Testis (tissue), 5 donors: ENCODE measurements at places on chromosomes 4 and X. TPM values are rescaled to one million over a fixed set of nuclear protein-coding genes. Genes with fewer than 3 reads are reported as not detected.

DNA sequence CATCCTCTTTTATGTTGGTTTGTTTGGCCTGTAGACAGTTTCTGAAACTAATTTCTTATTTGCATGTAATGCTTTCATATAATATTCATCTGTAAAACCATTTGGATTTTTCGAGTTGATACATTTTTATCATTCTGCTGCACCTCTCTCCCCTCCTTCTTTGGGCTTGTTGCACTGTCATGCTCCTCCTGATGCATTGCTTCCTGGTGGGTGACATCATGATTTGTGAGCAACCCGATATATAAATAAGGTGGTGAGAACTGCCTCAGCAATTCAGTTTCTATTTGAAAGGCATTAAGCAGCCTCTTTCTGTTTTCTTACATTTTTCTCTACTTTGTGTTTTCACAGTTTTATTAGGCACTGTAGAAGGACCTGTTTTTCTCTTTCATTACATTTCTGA, 515.7 kb downstream of the RPA4 start:
- no peaks in the 10 kb centered on the region for H3K4me1 ChIP-seq
- H3K4me3 ChIP-seq: no peak overlapping the region
- no peaks in the 10 kb centered on the region for H3K36me3 ChIP-seq
- DNase-seq: no peak

DNA sequence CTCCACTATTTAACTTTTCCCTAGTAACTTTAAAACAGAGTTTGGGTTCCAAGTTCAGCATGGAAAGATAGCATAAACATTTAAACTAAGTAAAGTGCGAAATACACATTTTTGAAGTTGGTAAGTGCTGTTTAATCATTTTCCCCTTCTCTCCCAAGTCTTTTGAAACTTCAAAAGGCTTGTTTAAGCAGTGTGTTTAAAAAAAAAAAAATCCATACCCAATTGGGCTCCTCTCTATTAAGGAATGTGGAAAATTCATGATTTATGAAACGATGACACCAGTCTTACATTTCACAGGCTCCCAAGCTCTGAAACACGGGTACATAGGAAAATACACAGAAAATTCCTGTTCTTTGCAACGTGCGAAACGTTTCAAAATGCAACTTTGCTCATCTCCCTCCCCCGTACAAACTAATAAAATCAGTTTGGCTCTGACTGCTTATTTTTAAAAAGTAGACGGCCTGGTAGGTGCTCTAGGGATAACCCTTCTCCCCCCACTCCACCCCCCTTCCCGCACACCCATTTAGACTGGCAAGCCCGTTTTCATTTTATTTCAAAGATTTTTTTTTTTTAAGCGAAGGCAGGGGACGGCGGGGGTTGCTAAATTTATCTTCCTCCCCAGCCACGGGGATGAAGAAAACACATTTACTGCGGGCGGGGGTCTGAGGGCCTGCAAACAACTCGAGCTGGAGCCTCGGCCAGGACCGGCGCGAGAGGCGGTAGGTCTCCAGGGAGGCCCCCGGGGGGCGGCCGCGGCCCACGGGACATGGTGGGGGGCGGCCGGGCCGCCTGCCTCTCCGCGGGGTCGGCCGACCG, 786 bp upstream of the ZFX start:
- DNase-seq: no peak
- H3K27me3 ChIP-seq: no peaks in the 10 kb centered on the region
- H3K27ac ChIP-seq: peak overlapping the region; percentile 96
- peaks cover 8% of the 10 kb centered on the region for H3K4me1 ChIP-seq
- peak overlapping the region; percentile 59 for H3K4me3 ChIP-seq
- H3K36me3 ChIP-seq: no peaks in the 10 kb centered on the region

DNA sequence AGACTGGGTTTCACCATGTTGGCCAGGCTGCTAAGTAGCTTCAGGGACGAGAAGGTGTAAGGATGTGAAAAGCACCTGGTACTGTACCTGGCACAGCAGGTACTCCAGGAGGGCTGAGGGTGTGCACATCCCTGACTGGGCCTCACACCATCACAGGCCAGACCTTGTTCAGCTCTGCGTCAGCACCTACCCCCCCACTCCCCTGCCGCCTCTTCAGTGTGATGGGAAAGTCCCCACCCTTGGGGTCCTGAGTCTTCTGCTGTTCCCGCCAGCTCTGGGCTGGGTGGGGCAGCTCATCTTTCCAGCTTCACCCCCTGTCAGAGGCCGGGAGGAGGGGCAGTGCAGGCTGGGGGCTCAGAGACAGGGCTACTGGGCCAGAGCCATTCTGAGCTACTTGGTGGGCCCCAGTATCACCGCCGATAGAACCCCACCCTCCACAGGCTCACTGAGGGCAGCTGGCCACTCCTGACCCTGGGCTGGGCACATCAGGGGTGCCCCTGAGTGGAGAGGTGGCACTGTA, 6.7 kb upstream of the SH3BP2 start:
- H3K27ac ChIP-seq: no peak overlapping the region
- no peaks in the 10 kb centered on the region for H3K36me3 ChIP-seq
- peaks cover 18% of the 10 kb centered on the region for H3K4me1 ChIP-seq

GRCh38 chrX:63656871-63657580, 128.0 kb downstream of the ARHGEF9 start:
- no peak overlapping the region for H3K4me3 ChIP-seq
- no peak overlapping the region for H3K27ac ChIP-seq
- H3K36me3 ChIP-seq: no peaks in the 10 kb centered on the region
- H3K27me3 ChIP-seq: no peaks in the 10 kb centered on the region
- no peak for DNase-seq

GRCh38 chrX:39073131-39073530, 271.9 kb downstream of the MID1IP1 start:
- no peak for DNase-seq
- H3K27me3 ChIP-seq: no peaks in the 10 kb centered on the region
- H3K27ac ChIP-seq: no peak overlapping the region
- H3K36me3 ChIP-seq: no peaks in the 10 kb centered on the region
- no peaks in the 10 kb centered on the region for H3K4me1 ChIP-seq

DNA sequence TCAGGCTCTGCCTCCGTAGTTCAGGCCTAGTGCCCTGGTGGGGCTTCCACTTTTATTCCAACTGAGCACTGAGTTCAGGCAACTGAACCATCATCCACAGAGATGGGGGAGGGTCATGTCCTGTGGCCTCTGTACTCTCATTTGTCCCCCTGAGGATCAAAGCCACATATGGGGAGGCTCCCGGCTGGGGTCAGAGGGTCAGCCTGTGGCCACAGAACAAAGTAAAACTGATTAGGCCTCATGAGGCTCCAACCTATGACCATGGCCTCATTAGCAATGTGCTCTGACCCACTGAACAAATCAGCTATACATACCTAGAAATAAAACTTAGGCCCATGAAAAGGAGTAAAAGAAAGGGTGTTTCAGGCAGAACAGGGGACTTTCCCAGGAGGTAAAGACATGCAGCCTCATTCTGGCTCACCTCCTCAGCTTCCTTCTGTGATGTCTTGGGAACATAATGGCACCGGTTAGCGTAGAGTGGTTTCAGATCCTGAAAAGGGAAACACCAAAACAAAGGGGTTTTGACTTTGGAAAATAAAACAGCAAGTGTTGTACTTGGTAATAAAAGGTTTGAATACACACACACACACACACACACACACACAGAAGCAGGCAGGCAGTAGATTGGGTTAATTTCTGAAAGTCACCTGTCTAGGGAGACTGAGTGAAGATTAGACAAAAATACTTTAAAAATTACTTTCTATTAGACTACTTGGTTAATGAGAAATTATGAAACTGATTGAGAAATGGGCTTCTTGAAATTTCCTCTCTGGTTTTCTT, 24.3 kb downstream of the TMEM255A start:
- H3K27me3 ChIP-seq: no peaks in the 10 kb centered on the region
- no peaks in the 10 kb centered on the region for H3K36me3 ChIP-seq
- DNase-seq: no peak
- no peaks in the 10 kb centered on the region for H3K4me1 ChIP-seq
- H3K4me3 ChIP-seq: no peak overlapping the region

GRCh38 chrX:110669572-110669971, 126.0 kb downstream of the CHRDL1 start:
- no peak for DNase-seq
- no peaks in the 10 kb centered on the region for H3K27me3 ChIP-seq
- H3K4me3 ChIP-seq: no peak overlapping the region
- no peak overlapping the region for H3K27ac ChIP-seq
- H3K4me1 ChIP-seq: no peaks in the 10 kb centered on the region

DNA sequence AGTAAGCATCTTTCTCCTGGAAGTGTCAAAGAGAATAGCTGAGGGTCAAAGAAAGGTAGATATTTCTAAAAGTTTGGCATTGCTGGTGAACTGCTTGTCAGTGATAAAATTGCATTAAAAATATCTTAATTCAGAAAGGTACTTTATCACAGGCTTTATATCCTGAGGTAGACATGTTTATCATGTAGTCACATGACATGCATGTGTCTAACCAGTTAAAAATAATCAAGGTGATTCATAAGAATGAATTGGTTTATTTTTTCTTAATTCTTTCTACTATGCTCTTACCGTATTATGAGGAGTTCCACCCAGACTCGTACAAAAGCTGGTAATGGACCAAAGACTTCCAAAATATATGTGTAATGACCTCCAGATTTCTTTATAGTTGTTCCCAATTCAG, 6.1 kb downstream of the SLC7A11 start:
- no peaks in the 10 kb centered on the region for H3K36me3 ChIP-seq
- no peaks in the 10 kb centered on the region for H3K27me3 ChIP-seq
- H3K4me1 ChIP-seq: no peaks in the 10 kb centered on the region
- H3K4me3 ChIP-seq: no peak overlapping the region
- no peak overlapping the region for H3K27ac ChIP-seq

GRCh38 chr4:56296526-56296925, 90.8 kb downstream of the AASDH start:
- peak; percentile 72 for DNase-seq
- peaks cover 8% of the 10 kb centered on the region for H3K4me1 ChIP-seq
- H3K27ac ChIP-seq: no peak overlapping the region
- H3K36me3 ChIP-seq: no peaks in the 10 kb centered on the region

DNA sequence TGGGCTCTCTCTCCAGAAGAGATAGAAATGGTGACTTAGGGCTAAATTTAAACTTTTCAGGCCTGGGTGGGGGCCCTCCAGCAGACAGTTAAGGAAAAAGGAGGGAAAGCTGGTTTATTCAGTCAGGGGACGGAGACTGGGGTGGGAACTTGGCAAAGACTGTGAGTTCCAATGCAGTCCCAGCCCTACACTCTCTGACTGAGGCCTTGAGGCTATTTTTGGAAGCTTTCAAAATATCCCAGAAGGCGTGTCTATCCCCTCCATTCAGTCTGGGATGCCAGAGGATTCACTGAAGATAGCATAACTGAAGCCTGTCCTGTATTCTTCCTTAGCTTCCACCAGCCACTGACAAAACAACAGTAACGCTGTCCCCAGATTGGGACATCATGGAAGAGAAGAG, 32.1 kb upstream of the MSN start:
- no peaks in the 10 kb centered on the region for H3K27me3 ChIP-seq
- peak overlapping the region; percentile 72 for H3K27ac ChIP-seq
- H3K4me1 ChIP-seq: peaks cover 4% of the 10 kb centered on the region
- no peaks in the 10 kb centered on the region for H3K36me3 ChIP-seq
- DNase-seq: peak; percentile 37

The FAM13A gene
- 109 TPM for total RNA-seq

The CHIC1 gene
- 8.6 TPM for total RNA-seq
